Ammon's horn (tissue), 1 donor: ENCODE measurements at places on chromosomes 5 and 9.

DNA sequence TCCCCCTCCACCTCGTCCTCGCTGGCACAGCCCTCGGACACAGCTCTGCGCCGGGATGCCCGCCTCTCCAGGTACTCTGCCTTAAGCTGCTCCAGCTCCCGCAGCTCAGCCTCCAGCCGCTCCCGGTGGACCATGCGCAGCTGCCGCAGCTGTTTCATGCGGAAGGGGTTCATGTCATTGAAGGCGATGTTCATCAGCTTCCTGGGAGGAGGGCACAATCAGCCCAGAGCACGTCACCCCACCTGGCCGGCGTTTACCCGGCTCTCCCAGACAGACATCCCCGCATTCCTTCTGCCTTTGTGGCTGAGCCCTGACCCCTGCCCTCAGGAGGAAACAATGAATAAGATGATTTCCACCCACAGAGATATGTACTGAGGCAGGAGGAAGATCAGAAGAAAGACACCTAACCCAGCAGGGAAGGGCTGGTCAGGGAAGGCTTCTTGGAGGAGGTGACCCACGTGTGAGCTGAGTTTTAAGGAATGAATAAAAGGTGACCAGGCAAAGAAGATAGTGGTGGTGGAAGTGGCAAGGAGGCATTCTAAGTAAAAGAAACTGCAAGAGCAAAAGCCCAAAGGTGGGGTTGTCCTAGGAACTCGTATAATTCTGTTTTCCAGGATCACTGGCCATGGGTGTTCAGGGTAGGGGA is 7.1 kb upstream of the CORO2A start:
- DNase-seq, result no peak

DNA sequence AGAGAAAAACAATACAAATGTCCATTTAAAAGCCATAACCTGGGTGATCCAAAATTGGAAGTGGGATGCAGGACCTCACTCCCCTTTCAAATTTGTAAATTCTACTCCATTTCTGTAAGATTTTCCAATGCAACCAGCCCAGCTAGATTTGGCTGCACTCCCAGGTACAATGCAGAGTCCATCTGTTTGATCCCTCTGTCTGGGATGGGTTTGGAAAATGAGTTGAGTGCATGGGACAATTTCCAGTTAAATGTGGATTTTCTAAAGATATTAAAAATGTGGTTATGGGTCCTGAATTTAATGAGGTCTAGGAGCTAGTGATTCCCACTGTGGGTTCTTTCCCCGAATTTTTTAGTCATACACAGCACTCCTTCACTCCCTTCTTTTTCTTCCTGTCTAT is 104.0 kb upstream of the ATP10B start:
- DNase-seq, result peak; percentile 17

DNA sequence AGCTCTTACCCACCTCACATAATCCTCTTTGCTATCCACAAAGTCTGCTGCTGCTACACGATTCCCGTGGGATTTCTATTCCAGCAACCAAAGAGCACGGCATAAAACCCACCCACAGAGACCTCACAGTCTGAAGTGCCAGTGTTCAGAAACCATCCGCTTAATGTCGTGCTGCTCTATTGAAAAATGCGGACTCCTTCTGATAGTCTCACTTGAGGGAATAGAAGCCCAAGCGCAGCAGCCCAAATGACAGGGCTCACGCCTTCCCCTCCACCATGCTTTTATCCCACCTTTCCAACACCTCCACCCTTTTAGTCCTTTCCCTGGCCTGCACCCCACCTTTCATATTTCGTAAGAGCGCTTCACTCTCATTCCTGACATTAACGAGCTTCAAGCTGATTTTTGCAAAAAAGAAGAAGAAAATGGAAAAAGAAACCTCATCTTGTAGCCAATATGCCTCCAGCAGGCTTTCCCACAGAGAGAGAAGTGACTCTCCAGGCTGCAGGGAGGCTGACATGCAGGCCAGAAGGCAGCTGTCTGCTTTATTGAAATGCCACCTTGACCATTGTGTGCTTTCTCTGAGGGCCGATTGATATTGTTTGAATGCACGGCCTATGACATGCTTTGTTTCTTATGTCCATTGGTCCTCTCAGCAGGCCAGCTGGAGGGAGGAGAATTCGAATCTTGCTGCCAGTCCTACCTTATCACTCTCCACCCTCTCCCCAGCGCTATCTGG is 70.6 kb upstream of the PCSK1 start:
- DNase-seq, result no peak

DNA sequence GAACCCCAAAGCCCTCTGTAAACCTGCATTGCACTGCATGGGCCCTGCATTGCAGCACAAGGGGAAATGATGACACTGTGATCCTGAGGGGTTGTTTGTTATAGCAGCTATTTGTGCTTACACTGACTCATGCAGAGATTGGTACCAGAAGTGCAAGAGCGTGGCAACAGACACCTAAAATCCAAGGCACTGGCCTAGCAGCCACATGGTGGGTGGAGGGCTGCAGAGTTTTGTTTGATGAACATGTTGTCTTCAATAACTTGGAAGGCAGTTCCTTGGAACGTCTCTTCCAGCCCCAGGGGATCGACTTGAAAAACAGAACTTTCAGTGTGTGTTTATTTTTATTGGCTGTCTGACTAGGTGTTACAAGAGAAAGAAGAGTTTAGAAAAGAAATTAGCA is 14.5 kb downstream of the FCN2 start:
- DNase-seq, result no peak
